ENCODE measurements at places on chromosomes 3 and 15.

DNA sequence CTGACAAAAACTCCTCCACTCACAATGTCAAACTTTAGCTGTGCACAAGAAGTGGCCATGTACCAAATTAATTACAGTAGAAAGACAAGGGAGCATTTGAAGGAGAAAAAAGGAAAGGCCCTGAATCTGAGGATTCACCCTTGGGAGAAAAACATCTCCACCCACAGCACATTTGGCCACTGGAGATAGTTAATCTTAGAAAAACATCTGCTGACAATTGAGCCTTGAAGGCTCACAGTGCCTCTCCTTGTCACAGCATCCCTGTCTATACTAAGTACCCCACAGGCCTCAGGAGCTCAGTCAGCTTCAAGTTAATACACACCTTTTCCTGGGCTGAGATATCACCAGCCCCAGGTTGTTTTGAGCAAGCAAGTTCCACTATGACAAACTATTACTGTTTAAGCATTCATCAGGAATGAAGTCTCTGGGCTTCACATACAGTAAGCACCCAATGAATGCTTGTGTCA is 78.1 kb upstream of the SETMAR start:
- no peak for DNase-seq

GRCh38 chr3:150410311-150411105 is 2.4 kb downstream of the TSC22D2 start:
- peak; percentile 22 for DNase-seq

DNA sequence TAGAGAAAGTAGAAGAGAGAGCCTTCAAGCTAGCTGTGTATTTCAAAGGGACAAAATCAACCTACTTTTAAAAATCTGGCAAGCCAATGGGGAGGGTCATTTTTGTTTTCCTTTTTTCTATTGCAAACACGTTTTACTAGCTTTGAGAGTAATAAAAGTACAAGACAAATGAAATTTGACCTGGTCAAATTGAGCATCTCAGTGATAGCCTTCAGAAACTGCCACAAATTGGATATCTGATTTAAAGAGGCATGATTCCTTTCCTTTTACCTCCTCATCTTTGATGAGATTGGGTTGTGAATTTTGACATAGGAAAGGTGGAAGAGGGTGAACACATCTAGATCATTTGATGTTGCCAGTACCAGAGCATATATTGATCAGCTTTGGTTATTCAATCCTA is 53.6 kb upstream of the RBMS3 start:
- no peak for DNase-seq

- no peak for DNase-seq
Observed at GRCh38 chr15:72516777-72517176, 42.6 kb downstream of the ARIH1 start.

GRCh38 chr3:88034491-88035275 is 24.1 kb downstream of the CGGBP1 start:
- no peak for DNase-seq

DNA sequence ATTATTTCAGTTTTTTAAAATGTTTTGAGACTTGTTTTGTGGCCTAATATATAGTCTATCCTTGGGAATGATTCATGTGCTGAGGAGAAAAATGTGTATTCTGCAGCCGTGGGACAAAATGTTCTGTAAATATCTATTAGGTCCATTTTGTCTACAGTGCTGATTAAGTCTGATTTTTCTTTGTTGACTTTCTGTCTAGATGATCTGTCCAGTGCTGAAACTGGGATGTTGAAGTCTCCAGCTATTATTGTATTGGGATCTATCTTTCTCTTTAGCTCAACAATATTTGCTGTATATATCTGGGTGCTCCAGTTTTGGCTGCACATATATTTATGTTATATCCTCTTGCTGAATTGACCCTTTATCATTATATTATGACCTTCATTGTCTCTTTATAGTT is 85.2 kb downstream of the UBE2E2 start:
- DNase-seq = no peak

DNA sequence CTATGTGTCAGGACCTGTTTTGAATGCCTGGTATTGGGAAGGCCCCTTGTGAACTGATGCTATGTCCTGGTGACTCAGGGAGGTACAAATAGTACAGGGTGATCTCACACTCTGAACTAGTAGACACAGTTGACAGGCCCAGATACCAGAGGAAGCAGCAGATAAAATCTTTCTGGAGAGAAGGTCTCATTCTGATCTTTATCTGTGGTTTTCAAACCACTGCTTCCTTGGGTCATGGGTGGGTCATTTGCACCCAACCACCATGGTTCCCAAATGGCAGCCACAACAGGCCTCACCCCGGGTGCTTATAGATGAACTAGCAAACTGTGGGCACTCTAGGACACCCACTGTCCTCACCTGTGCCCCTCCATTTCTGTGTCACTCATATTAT is 43.4 kb downstream of the PXYLP1 start:
- DNase-seq = no peak

- no peak for DNase-seq
Observed at GRCh38 chr15:81312790-81313543, 11.0 kb downstream of the STARD5 start.

DNA sequence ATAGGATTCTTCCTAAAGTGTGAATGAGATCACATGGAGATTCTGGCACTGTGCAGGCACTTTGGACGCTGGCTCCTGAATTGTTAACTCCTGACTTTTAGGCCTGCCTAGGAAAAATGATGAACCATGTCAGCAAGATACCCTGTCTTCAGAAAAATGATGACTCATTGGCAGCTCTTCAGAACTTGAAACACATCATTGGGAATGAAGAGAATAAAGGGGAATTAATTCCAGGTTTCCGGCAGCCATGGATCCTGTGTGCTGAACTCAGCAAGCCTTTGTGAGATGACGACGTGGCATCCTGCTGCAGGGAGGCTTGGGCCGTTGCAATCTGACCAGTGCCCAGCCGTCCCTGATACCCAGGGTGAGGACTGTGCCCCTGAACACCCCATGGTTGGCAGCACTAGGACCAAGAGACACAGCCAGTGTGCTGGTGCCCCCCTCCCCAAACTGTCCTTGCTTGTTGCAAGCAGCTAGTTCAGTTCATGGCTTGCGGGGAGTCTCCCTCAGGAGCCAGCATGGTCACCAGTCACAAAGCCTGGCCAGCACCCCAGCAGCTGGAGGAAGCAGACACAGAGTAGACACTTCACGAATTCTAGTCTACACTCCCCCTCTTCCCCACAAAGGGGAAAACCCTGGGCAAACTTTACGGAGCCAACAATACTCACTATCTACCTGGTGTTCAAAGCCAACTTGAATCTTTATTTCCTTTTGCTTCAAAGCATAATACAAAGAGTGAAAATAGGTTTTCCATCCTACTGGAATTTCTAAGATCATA is 7.8 kb upstream of the LIPC start:
- no peak for DNase-seq

DNA sequence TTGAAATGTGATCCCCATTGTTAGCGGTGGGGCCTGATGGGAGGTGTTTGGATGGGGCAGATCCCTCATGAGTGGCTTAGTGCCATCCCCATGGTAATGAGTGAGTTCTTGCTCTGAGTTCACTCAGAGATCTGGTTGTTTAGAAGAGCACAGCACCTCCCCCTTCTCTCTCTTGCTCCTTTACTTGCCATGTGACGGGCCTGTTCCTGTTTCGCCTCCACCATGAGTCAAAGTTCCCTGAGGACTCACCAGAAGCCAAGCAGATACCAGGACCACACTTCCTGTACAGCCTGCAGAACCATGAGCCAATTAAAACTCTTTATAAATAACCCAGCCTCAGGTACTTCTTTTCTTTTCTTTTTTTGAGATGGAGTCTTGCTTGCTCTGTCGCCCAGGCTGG is 46.6 kb downstream of the ANP32A start:
- no peak for DNase-seq

- DNase-seq = no peak
Observed at GRCh38 chr15:76529911-76530310, 193.3 kb downstream of the ISL2 start.

- DNase-seq = no peak
Observed at GRCh38 chr3:136728473-136728872, 23.7 kb downstream of the STAG1 start.

DNA sequence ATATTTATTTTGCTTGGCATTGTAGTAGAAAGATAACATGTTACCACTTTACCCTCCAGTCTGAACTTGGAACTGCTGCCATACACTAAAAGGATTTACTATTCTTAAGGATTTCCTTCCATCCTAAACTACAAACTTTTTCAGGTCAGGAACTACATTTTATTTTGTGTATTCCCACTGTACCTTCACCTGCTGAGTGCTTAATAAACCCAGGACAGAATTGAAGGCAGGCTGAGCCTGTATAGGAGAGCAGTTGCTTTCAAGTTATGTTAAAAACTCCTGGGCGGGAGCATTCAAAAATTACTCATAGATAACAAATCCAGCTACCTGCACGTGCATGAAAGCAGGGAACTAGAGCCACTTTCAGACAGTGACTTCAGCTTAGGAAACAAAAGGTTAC is 58.3 kb downstream of the CACNA1D start:
- DNase-seq = no peak

GRCh38 chr15:81293728-81294515 is 30.0 kb downstream of the STARD5 start:
- no peak for DNase-seq

DNA sequence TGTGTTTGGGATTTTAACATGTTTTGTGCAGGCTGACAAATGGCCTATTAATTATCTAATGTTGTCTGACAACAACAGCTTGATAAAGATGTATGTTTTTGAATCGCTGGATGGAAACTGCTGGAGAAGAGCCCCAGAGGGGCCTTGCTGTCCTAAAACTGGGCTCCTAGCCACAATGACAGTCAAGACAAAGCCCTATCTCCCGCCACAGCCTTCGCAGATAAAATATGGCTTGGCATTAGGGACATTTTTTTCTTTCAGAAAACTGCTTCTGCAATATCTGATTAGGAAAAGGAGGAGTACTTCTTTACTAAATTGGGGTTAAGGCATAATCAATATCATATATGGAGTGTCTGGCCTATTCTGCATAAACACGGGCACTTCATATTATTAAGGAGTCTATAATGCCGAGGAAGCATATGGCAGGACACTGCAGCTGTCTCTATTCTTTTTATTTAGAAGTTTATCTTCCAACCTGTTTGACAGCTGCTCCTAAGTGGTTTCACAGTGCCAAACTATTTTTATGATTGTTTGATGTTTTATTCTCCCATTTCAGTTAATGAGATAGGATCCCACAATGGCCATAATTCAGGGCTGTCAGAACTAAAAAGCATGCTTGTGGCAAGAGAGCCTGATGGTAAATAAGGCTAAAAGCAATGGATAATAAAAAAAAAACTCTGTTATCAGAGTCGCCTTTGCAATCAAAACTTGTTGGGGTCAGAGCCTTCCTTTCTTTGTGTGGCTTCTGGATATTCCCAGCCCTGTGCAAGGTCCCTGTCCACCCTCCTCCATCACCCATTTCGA is 210.1 kb downstream of the MECOM start:
- DNase-seq = no peak

DNA sequence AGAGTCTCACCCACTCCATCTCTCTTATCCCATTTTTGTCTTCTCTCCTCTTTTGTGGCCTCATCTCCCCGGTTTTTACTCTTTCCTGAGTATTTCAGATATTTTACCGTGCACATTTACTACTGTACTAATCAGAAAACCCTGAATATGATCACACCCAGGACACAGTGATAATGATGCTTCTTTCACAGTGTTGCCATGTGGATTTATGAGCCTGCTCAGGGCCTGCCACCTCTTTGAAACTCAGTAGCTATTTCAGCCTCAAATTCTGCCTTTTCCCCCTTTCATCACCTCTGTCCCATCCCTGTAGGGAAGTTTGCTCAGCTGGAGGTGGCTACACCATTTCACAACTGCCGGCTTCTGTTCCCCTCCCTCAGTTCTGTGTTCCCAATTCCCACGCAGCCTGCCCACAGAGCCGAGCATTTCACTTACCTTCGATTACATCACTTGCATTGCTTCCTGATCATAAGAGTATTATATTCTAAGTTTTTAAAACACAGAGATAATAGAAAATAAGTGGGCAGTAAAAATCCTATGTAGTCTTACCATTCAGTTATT is 33.2 kb downstream of the ARNT2 start:
- DNase-seq = no peak

- no peak for DNase-seq
Observed at GRCh38 chr3:183664913-183665381, 29.5 kb downstream of the KLHL24 start.

DNA sequence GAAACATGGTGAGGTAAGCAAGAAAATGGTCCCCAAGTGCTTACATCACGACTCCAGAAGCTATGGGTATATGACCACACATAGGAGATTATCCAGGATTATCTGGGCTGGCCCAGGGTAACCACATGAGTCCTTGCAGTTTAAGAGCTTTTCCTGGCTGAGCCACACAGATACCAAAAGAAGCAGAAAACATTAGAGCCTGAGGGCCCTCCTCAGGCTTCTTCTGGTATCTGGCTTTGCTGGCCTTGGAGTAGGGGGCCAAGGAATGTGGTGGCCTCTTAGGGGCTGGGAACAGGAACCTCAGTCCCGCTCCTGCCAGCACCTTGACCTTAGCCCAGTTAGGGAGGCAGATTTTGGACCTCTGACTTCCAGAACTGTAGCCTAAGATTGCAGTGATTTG is 259.1 kb downstream of the KCNMB2 start:
- DNase-seq = no peak

DNA sequence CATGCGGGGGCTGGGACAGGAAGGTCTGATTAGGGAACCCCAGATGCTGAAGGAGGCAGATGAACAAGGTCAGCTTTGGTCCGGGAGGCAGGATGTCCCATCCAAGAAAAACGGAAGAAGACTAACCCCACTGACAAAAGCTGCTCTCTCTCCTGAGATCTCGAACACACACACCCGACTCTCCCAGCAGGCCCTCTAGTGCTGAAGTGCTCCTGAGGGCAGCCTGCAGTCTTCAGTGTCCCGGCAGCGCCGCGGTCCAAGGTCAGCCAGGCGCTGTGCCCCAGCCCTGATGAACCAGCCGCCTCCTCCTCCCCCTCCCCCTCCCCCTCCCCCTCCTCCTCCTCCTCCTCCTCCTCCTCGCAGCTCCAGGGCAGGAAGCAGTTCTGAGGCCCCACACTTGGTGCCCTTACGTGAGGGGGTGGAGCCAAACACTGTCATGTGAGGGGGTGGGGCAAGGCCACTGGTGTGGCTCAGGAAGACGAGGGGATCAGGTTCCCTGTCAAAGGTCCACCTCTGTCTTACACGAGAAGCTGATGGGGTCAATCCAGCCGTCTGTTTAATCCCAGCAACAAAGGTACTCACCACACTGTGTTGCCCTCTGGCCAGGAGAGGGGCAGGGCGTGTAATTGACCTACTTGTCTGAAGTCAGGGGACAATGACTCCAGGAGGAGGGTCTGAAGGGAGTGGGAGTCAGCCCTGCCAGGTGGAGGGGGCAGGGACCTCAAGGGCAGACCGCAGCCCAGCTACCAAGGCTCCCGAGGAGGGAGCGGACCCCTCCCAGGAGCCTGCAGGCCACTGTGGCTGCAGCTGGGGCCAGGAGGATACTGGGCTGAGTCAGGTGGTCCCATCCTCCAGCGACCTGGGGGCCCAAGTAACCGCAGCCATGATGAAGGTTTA is 34.3 kb downstream of the PRR23E start:
- no peak for DNase-seq

DNA sequence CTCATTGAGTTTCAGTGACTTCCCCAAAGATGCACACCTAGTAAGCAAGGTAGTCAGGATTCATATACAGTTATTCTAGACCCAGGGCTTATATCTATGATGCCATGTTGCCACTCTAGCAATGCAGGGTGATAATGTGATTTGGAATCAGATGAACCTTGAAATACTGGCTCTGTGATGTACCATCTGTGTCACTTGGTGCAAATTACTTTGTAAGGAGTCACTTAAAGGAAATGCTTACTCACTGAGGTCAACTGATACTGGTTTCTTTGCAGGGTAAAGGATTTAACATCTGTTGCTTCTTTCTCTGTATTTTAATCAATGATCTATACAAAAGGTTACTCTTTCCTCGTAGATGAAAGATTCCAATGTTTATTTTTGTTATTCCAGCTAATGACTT is 10.8 kb downstream of the ASB14 start:
- DNase-seq = no peak

- no peak for DNase-seq
Observed at GRCh38 chr15:71011503-71012155, 103.6 kb upstream of the THSD4 start.

Data from caudate nucleus (tissue), 63 donors.